ENCODE measurements at places on chromosomes 11 and 22. TPM values are rescaled to one million over a fixed set of nuclear protein-coding genes. Genes with fewer than 3 reads are reported as not detected.

DNA sequence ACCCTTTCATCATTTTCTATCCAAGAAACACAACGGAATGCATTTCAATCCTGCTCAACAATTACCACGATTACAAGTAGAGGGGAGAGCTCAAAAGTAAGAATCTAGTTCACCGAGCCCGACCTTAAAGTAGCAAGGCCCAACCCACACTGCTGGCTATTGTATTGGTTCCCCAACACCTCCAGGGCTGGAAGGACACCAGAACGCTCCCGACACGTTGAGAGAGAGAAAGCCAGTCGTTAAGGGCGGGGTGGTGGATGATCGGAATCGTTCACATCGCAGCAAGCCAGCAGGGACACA is 690 bp downstream of the CKAP5 start:
- no peak for DNase-seq
- H3K4me1 ChIP-seq = peaks cover 18% of the 10 kb centered on the region
- H3K27me3 ChIP-seq = no peaks in the 10 kb centered on the region
- H3K27ac ChIP-seq = peak overlapping the region; percentile 93
- peaks cover 8% of the 10 kb centered on the region for H3K36me3 ChIP-seq

GRCh38 chr22:42661985-42662831 is 13.0 kb upstream of the CYB5R3 start:
- H3K4me3 ChIP-seq = peak overlapping the region; percentile 57
- H3K36me3 ChIP-seq = no peaks in the 10 kb centered on the region
- peaks cover 4% of the 10 kb centered on the region for H3K4me1 ChIP-seq
- no peak overlapping the region for H3K27ac ChIP-seq
- H3K27me3 ChIP-seq = peaks cover 9% of the 10 kb centered on the region

GRCh38 chr11:114864896-114865295 is 186.6 kb downstream of the NXPE2 start:
- peaks cover 9% of the 10 kb centered on the region for H3K4me1 ChIP-seq
- no peak overlapping the region for H3K4me3 ChIP-seq
- H3K27ac ChIP-seq = no peak overlapping the region

DNA sequence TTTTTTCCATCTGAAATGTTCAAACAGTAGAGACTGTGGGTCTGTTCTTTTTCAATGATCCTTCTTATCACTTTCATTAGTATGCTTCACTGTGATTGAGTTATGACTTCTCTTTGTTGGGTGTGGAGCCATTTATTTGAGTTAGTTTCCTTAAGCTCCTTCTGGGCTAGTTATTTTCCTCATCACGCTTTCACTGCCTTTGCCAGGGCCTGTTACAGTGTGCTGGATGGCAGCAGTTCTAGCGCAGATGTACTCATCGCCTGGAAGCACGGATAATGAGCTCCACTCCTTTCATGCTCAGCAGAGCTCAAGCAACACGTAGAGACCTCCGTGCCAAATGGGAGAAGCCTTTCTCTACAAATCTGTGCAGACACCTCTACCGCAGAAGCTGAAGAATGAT is 7.0 kb upstream of the ARHGAP42 start:
- no peak overlapping the region for H3K4me3 ChIP-seq
- peaks cover 20% of the 10 kb centered on the region for H3K4me1 ChIP-seq
- H3K27me3 ChIP-seq = no peaks in the 10 kb centered on the region

PATE4 gene
- total RNA-seq = not detected

HARBI1 gene
- total RNA-seq = 8.7 TPM

- peaks cover 23% of the 10 kb centered on the region for H3K4me1 ChIP-seq
- DNase-seq = no peak
- no peak overlapping the region for H3K27ac ChIP-seq
- H3K36me3 ChIP-seq = no peaks in the 10 kb centered on the region
- H3K27me3 ChIP-seq = peaks cover 10% of the 10 kb centered on the region
- H3K4me3 ChIP-seq = no peak overlapping the region
These were observed 20.8 kb upstream of the LMO2 start for GRCh38 chr11:33912405-33913361.

- peaks cover 4% of the 10 kb centered on the region for H3K36me3 ChIP-seq
- peak overlapping the region; percentile 70 for H3K4me3 ChIP-seq
- no peaks in the 10 kb centered on the region for H3K27me3 ChIP-seq
- DNase-seq = no peak
- no peak overlapping the region for H3K27ac ChIP-seq
These were observed 2.3 kb downstream of the GAB2 start for GRCh38 chr11:78415338-78415737.

GRCh38 chr22:33461698-33462434 is 403.7 kb upstream of the SYN3 start:
- H3K4me3 ChIP-seq = no peak overlapping the region
- H3K27me3 ChIP-seq = no peaks in the 10 kb centered on the region
- peaks cover 29% of the 10 kb centered on the region for H3K36me3 ChIP-seq
- H3K27ac ChIP-seq = no peak overlapping the region
- H3K4me1 ChIP-seq = peaks cover 8% of the 10 kb centered on the region

Data from type B pancreatic cell (in vitro differentiated cells).